ENCODE measurements at places on chromosomes 1 and 21.

DNA sequence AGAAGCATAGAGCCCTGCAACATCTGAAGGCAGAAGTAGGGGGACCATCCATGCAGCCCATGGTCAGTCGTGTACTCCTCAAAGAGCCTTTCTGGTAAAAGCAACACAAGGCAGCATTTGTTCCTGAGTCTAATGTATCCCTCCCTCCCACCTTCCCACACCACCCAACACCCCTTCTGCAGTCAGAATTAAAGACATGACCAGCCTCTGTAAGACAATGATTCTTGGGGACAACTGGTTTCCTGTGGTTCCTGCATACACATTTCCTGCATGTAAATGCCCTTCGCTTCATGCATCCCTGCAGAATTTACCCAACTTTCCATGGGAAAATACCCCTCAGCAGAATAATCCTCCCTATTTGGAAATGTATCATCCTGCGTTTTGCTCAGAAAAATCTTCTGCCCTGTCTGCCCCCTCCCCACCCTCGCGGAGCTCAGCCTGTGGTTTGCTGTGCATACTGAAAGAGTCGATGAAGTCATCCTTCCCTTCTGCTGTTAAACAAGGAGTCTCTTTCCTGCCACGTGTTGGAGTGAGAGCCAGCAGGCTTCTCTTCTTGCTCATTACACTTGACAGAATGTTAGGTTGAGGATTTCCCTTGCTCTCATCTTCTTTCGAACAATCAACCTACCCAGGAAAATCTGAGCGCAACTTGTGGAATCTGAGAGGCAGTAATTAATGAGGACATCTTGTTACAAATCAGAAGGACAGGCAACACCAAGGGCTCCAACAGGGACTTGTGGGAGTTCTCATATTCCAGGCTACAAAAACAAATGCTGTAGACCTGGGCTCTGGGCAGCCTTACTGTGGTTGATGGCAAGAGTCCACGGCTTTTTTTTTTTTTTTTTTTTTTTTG, 4.7 kb downstream of the TNN start:
- peak; percentile 58 for DNase-seq

DNA sequence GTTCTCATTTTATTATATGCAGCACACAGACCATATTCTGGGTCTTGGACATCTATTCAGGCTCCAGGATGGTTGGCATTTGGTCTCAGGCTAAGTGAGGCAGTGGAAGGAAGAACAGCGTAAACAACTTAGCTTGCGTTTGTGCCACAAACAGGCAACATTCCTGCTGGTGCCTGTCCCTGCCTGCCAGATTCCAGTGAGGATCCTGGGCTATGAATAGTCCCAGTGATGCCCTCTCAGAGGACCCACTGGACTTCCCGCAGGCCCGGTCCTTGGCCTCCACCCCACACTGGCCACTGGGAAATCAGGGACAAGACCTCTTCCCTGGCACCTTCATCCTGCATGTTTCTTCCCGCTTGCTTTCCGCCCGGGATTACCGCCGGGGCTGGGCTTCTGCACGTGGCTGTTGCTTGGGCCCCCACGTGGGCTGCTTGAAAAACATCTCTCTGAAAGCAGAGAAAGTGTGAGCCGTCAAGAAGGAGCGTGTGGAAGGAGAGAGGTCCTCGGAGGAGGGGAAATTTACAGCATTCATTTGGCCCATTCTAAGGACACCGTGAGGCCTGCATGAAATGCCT, 145.1 kb upstream of the WNT4 start:
- no peak for DNase-seq

- no peak for DNase-seq
Observed at GRCh38 chr1:58769809-58770320, 14.0 kb downstream of the JUN start.

DNA sequence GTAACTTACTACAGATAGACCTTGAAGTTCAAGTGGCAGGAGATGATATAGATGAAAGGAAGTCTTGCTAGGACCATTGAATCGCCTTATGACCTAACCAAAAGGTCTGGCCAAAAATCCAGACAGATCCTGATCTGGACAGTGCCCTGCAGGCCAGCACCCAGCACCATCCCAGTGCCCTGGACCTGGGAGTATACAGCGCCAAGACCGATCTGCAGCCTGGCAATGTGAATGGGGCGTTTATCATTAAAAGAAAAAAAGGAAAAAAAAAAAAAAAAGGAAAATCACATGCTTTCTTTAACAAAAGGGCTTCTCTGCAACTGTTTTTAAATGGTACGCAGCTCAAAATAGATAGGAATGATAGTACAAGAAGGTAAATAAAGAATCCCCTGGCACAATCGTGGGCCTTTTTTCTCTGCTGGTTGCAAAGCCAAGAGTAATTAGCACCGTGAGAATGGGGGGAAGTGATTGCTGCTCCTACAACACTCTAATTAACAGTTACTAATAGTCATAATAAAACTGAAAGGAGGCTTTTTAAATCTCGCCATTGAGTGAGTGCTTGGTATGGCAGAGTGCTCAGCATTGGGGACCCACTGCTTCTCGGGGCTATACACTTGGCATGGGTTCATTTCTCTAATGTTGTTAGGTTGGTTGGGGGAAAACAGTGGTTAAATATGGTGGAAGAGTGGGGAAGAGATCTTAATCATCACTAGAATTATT, 146.7 kb downstream of the KAZN start:
- DNase-seq, result no peak

GRCh38 chr1:81670286-81670685, 130.4 kb upstream of the ADGRL2 start:
- peak; percentile 51 for DNase-seq

GRCh38 chr1:233679591-233680373, 65.9 kb downstream of the KCNK1 start:
- no peak for DNase-seq
